K562 (cell line): ENCODE measurements at places on chromosomes 11 and 22.

DNA sequence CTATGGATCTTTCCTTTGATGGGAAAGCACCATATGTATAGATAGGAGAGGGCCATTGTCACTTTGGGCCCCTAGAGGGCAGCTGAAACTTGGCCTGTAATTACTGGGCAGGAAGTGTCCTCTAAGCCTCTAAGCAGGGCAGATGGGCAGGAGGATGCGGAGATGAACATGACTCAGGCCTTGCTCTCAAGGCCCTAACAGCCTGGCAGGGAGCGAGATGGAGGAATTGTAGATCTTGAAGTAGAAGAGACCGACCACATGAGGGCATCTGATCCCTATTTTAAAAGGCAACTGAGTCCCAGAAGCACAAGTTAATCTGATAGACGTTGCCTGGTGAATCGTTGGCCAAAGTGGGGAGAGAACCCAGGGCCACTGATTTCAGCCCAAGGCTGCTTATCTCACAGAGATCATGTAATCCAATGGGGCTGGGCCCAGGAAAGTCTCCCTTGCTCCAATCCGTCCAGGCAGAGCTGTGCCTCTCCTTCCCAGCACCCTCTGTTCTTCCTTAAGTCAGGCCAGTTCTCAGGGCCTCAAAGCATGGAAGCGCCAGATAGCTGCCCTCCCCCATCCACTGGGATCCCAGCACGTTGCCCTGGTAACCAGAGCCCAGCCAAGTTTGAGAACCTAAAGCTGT lies 2.5 kb upstream of the SEPTIN3 start:
- DNase-seq = peak; percentile 31

DNA sequence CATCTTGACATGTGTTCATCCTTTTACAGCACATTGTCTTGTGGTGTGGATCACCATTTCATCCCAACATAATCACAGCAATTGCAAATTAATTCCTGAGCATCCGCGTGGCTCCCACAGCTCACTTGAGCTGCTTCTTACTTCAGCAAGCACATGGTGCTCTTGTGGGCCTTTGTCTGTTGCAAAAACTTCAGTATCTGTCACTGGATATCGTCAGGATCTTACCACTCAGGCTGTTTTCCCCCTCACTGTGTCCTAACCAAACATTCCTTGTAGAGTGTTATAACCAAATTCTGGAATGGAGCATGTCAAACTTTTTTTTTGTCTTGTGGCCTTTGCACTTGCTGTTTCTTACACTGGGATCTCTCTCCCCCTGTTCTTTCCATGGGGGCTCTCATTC lies 683.1 kb upstream of the ARHGAP42 start:
- DNase-seq = no peak

DNA sequence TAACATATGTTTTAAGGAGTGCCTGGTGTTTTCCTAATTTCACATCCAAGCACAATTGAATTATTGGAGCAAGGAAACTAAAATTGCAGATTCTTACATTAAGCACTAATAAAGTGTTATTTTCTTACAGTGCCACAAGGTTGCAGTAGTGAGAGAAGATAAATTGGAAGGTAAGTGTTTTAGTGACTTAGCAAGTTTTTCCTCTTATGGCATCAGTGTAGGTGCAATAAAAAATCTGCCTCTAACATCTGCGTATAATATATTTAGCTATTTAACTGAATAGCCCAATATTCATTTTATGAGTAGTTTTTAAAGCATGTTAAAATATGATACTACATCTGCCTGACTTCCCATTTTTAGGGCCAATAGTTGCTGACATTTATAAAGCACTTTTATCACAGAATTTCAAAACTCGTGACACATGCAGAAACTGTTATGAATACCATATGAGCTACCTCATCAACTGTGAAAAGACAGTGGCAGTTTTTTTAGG lies 19.0 kb downstream of the POLD3 start:
- DNase-seq = no peak

GRCh38 chr11:44731685-44732430 lies 5.1 kb downstream of the TSPAN18 start:
- DNase-seq = no peak

GRCh38 chr11:80846442-80846841 lies 1405.6 kb upstream of the TENM4 start:
- DNase-seq = no peak

GRCh38 chr11:63165706-63166310 lies 21.8 kb upstream of the SLC22A24 start:
- DNase-seq = no peak

DNA sequence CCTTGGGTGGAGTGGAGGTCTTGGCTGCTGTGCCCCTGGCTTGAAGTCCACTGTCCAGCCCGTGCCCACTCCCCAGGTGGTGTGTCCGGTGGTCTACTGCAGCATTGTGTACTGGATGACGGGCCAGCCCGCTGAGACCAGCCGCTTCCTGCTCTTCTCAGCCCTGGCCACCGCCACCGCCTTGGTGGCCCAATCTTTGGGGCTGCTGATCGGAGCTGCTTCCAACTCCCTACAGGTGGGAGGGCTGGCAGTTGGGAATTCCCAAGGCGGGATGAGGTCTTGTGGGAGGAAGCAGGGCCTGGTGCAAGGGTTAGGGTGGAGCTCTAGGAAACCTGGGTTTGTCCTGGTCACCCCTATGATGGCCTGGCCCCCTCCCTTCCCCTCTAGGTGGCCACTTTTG lies 8.4 kb upstream of the NLRX1 start:
- no peak for DNase-seq

DNA sequence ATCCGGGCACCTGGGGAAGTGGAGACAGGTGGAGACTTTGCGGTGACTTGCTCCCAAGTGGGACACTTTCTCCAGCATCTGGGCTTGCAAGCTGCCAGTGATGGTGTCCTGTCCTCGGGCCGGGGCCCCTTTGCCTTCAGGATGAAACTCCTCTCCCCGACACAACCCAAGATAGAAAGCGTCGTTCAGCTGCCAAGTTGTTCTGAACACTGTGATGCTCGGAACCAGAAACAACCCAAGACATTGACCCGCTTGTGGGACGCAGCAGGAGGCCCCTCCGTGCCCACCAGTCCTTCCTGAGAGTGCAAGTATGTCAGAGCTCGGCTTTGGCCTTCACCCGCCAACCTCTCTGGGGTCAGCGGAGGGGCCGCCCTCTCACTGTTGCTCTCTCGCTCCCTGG lies 31.3 kb downstream of the LINC01488 start:
- DNase-seq = no peak

DNA sequence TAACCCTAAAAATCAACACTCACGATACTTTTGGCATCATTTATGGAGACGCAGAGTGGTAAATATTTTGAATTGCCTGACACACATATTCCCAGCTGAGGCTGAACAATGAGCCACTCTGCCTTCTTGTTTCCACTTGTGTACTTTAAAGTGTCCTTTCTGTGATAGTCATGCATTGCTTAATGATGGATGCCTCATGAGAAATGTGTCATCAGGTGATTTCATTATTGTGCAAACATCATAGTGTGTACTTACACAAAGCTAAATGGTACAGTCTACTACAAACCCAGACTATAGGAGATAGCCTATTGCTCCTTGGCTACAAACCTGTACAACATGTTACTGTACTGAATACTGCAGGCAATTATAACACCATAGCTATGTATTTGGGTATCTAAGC lies 44.2 kb downstream of the MRE11 start:
- no peak for DNase-seq

DNA sequence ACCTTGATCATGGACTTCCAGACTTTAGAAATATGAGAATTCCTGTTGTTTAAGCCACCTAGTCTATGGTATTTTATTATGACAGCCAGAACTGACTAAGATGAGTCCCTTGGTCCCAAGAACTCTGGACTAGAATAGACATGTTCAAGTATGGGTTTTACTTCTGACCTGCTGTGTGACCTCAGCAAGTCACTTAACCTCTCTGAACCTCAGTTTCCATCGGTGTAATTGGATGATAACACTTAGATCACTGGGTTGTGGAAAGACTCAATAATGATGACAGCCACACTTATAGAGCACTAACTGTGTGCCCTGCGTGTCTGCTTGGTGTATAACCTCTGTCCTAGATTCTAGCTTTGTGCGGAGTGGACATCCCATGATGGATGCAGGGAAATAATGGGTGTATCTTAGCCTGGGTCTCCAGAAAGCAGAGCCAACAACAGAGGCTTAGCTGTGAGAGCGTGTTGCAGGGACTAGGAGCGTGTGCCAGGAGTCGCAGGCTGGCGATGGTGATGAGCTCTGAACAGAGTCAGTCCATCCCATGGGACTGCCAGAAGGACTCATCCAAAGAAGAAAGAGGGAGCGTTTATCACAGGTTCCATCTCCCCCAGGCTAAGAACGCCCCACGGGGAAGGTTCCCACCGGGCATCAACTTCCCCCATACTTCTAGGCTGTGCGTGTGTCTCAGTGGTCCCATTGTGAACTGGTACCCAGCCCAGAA lies 93.2 kb upstream of the TP53I11 start:
- DNase-seq = no peak

- no peak for DNase-seq
Observed at GRCh38 chr11:126718276-126718675, 282.3 kb downstream of the KIRREL3 start.

- DNase-seq = no peak
Observed at GRCh38 chr11:94675239-94675638, 92.9 kb upstream of the AMOTL1 start.

DNA sequence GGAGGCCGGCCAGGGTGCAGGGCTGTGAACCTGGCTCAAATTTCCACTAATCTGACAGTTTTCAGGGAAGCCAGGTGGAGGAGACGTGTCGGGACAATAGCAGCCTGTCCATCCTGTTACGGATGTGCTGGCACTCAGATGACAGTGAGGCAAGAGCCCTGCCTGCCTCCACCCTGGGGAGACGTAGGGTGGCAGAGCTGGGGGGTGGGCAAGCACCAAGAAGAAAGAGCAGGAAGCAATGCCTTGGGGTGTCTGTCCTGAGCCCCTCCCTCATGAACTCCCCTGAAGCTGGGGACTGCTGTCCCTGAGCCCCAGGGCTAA lies 10.0 kb upstream of the TRIM29 start:
- no peak for DNase-seq

GRCh38 chr11:34476849-34477248 lies 36.7 kb downstream of the ELF5 start:
- no peak for DNase-seq

DNA sequence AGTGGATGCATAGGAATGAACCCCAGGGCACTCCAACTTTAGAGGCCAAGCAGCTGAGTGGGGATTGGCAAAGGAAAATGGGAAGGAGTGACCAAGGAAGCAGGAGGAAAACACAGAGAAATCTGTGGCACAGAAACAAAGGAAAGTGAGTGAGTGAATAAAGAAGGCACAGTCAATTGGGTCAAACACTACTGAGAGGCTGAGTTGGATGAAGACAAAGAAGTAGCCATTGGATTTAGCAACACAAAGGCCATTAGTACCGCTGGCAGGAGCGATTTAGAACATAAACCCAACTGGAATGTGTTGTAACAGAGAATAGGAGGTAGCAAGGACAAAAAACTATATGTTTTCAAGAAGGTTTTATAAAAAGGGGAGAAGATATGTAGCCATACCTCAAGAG lies 6.6 kb upstream of the NXPE1 start:
- no peak for DNase-seq

- no peak for DNase-seq
Observed at GRCh38 chr11:35228328-35228725, 89.4 kb downstream of the CD44 start.

GRCh38 chr22:49687786-49688515 lies 139.7 kb downstream of the BRD1 start:
- no peak for DNase-seq

DNA sequence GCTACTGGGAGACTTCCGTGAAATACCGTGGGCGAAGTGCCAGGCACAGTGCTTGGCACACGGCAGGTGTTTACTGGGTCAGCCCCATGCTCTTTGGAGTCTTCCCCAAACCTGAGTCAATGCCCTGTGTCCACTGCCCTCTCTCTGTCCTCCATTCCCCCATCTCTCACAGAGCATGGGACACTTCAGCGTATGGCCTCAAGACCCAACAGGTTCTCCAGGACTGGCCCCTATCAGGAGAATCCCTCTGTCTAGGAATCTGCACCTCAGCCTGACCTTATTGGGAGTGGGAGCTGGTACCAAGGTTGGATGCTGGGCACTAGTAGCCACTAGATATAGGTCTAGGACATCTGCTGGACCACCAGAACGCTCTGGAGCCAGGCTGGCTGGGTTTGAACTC lies 67.2 kb upstream of the LMO1 start:
- no peak for DNase-seq
